ENCODE measurements at places on chromosomes 4 and X. TPM values are rescaled to one million over a fixed set of nuclear protein-coding genes. Genes with fewer than 3 reads are reported as not detected.

ZNF157 gene
- not detected for total RNA-seq

AFM gene
- not detected for total RNA-seq

ZNF827 gene
- 3.1 TPM for total RNA-seq

MSL3 gene
- 17.5 TPM for total RNA-seq

DKK2 gene
- total RNA-seq: not detected

SYTL4 gene
- 2.0 TPM for total RNA-seq

IDS gene
- 27.7 TPM for total RNA-seq

LRCH2 gene
- 2.0 TPM for total RNA-seq

MAGEA3 gene
- total RNA-seq: not detected
